Ureter (tissue), 1 donor: ENCODE measurements at places on chromosomes 13 and 19.

DNA sequence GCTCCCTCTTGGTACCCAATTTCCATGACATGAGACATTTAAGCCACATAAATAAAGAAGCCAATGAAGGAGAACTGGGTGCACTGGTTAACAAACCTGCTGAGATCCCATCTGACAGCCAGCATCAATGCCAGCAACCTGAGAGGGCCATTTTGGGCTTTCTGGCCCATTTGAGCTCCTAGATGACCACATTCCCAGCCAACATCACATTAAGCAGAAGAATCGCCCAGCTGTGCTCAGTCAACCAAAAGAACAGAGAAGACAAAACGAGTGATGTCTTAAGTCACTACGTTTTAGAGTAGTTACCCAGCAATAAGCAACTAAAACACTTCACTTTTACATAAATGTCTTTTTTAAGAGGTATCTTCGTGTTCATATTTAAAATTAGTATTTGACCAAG is 21.9 kb downstream of the LCP1 start:
- no peak for DNase-seq

- peak; percentile 81 for DNase-seq
Measured at GRCh38 chr19:55400281-55401087, 7.1 kb downstream of the UBE2S start.

DNA sequence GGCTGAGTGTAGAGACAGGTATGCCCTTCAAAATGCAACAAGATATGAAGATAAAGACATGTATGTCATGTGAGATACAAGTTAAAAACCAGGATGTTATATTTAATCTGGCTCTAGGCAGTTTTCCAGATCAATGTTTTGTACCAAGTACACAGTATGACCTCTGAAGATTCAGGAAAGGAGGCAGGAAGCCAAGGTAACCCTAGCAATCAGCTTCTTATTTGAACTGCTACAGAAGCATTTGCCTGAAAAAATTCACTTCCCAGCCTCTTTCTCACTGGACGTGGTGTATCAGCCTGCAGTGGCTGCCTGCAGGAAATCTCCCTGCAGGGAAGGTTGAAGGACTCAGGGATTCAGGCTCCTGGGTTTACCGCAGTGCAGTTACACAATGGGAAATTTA is 24.1 kb downstream of the OLFM4 start:
- DNase-seq = no peak

DNA sequence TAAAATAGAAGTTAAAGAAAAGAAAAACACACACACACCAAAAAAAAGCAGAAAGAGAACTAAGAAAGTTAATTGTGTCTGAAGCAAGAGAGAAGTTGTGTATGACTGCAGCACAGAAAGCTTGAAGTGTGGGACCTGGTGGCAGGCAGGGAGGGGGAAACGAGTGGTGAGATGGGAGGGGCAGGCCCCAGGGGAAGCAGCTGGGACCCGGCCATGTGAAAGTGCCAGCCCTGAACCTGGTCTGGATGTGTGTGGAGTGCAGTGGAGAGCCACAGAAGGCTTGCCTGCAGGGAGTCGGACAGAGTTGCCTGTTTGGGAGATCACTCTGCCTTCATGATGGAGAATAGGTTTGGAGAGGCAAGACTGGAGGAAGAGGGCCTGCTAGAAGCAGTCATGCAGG is 199.0 kb downstream of the GGACT start:
- no peak for DNase-seq

DNA sequence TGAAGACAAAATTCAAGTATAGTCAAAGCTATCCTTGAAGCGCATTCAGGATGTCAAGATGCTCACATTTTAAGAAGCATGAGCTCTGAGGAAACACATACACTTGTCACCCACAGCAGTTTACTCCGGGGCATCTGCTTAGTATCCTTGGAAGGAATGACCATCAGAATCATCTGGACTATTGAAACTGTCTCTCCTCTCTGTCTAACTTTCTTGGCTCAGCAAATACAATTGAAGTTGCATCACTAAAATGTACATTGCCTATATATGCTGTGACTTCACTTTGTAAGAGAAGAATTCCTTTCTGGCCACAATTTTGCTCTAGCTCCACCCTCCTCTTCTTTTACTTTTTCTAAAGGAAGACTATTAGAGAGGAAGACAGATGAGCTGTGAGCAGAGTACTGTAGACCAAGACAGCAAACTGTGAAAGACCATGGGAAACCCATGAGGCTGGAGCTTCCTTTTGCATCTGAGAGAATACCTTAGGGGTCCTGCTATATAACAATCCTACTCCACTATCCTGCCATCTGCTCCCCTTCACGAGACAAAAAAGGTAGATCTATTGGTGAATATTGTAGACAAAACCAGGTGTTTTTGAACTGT is 906.3 kb downstream of the PCDH9 start:
- DNase-seq = no peak

GRCh38 chr13:44189085-44189484 is 184.5 kb upstream of the SERP2 start:
- DNase-seq = no peak

- no peak for DNase-seq
Measured at GRCh38 chr19:51727349-51727880, 3.6 kb upstream of the HAS1 start.

GRCh38 chr19:46390866-46391265 is 22.5 kb downstream of the CCDC8 start:
- no peak for DNase-seq

DNA sequence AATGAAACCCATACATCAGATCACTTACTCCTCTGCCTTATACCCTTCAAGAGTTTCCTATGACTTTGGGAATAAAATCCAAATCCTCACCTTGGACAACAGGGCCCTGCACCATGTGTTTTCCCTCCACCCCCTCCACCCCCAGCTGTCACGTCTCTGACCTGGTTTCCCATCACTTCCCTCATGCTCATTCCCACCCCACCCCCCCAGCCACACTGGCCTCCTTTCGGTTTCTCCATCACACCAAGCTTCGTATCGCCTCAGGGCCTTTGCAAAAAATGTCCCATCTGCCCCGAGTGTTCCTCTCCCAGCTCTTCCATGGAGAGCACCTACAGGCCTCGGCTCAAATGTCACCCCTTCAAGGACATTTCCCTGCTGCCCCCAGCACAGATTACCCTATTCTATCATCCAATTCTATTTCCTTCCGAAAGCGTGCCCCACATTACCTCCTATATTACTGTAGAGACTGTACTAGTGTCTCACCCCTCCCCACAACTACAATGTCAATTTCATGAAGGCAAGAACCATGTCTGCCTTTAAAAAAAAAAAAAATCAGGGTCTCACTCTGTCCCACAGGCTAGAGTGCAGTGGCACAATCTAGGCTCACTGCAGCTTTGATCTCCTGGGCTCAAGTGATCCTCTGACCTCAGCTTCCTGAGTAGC is 16.8 kb upstream of the FFAR2 start:
- no peak for DNase-seq

DNA sequence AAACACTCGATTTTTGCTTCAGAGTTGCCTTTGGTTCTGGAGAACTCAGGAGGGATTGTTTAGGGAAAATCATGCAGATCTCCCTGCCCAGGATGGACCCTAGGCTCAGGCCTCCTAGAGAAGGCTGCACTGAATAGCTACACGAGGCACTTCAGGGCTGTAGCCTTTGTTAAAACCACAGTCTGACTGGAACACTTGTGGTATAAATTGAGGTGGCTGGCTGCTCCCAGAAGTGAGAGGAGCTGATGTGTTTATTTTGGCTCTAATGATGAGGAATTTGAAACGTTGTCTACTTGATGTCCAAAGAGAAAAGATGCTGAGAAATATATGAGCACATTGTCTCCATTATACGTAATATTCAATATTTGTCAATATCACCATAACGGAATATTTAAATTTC is 762.1 kb upstream of the ARGLU1 start:
- DNase-seq = no peak

GRCh38 chr13:46906405-46906804 is 9.6 kb upstream of the HTR2A start:
- no peak for DNase-seq

DNA sequence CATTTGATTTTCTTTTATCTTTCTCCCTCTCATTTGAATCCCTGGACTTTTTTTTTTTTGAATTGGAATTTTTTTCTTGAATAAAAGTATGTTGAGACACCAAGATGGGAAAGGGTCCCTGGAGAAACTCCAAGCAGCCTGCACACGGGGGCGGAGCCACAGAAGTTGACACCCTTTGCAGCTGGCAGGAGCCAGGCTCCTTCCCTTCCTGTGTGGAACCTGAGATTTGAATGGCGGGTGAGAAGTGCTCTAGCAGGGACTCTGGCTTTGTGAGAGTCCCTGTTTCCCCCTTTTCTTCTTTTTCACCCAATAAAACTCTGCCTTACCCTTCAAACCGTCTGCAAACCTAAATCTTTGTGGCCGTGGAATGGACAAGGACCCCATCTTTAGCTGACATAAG is 1381.0 kb upstream of the MIR17HG start:
- DNase-seq = no peak

GRCh38 chr19:4671185-4671851 is 1.2 kb upstream of the MYDGF start:
- no peak for DNase-seq

GRCh38 chr19:49113762-49114629 is at the start of gene LIN7B:
Gene LIN7B (plus strand): TSS chr19:49114370. CDS start chr19:49114405, 35 bp downstream.
- no peak for DNase-seq

DNA sequence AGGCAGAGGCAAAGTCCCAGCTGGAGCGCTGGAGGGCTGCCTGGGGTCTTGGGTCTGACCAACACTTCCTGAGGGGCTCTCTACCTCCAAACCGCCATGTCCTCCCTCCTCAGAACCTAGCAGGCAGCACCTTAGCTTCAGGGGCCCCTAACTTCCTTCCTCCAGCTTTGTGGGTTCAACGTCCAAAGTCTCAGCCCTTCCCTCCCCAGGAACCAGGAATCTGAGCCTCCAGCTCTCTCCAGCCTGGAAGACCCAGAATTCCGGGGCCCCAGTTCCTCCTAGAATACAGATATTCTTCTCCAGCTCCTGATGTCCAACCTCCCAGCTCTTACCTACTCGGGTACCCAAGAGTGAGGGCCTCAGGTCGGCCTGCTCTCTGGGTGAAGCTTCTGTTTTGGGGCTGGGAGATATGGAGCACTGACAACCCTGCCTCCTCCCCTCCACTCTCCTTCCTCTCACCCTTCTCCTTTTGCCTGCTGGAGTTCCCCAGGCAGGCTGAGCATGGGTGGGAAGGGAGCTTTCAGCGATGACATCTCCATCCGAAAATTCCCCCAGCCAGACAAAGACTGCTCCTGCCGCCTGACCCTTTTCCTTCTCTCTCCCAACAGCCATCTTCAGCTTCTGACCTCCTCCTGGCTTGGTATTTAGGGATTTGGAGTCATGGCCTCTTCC is 3.5 kb downstream of the TMEM150B start:
- no peak for DNase-seq

- peak; percentile 45 for DNase-seq
Measured at GRCh38 chr19:10114651-10115391, 3.3 kb downstream of the P2RY11 start.

GRCh38 chr13:32491028-32491427 is 47.6 kb downstream of the N4BP2L2 start:
- no peak for DNase-seq

GRCh38 chr13:111398196-111398595 is 77.8 kb downstream of the TEX29 start:
- peak; percentile 24 for DNase-seq

GRCh38 chr19:18294467-18294864 is 13.0 kb upstream of the JUND start:
- peak; percentile 78 for DNase-seq

GRCh38 chr19:6866741-6867151 is 20.6 kb upstream of the ADGRE1 start:
- no peak for DNase-seq

- DNase-seq = peak; percentile 87
Measured at GRCh38 chr19:13060964-13061927, 41.4 kb downstream of the LYL1 start.

DNA sequence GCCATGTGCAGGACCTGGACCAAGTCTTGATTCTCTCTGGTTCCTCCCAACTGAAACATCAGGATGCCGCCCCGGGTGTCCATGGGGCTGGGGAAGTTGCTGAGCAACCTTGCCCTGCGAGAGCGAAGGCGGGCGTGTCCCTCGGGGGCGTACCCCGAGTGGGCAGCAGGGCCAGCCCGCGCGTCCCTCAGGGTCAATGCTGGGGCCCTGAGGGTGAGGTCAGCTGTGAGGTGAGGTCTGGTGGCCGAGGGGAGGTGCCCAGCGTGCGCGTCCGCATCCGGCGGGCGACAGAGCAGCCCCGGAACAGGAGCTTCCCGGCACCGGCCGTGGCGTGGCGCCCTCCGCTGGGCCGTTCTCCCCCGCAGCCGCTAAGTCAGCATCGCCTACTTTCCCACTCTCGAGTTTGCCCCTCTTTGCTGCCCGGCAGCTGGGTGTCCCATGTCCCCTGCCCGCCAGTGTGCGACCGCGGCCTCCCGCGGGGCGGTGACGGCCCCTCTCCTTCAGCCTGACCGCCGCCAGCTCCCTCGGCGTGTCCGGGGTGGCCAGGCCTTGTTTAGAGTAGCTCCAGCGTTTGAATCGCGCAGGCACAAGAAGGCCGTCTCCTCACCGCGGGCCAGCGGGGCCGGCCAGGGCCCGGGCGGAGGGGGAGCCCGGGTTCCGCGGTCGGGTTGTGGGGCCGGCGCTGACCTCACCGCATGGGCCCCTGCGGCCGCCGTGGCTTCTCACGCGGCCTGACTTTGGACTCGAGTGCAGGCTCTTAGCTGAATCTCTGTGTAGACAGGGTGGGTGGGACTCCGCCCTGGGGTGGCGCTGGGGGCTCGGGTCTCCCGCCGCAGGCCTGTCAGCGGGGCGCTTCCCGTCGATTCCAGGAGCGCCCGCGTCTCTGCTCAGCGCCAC is 33.0 kb downstream of the GJA3 start:
- peak; percentile 71 for DNase-seq

- no peak for DNase-seq
Measured at GRCh38 chr13:95044452-95045205, 256.6 kb downstream of the ABCC4 start.

- DNase-seq = no peak
Measured at GRCh38 chr19:38527466-38528136, 90.2 kb downstream of the MAP4K1 start.

GRCh38 chr19:3499738-3500428 is 591 bp downstream of the DOHH start:
- DNase-seq = no peak

GRCh38 chr19:57867868-57868492 is 18.3 kb downstream of the ZNF587 start:
- DNase-seq = no peak

DNA sequence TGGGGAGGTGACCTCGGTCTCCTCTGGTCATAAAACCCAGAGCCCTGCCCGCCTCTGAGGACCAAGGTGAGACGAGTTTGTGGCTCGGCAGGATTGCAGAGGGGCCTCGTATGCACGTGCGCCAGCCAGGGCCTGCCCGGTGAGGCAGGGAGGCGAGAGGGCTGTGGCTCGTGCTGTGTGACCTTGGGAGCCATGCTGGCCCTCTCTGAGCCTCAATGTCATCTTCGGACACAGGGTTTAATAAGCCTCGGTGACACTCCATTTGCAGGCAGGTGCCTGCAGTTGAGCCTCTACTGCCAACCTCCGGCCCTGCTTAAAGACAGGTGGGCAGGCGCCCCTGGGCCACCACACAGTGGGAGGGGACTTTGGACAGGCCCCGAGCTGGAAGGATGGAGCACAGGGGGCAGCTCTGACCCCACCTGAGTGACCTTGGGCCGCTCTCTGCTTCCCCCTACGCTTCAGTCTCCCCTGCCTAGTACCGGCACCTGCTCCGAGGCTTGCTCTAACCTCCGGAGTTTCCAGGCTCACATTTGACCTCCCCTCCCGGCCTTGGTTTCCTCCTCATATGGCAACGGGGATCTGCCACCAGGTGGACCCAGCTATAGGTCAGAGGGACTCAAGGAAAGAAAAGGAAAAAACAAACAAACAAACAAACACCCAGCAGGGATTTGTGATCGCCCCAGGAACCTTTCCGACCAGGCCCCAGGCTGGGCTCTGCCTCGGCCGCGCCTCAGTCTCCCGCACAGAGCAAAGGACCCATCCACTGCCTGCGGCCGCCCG is 3.1 kb downstream of the ZBTB7A start:
- DNase-seq = no peak
